ENCODE measurements at places on chromosomes 1 and 21. TPM values are rescaled to one million over a fixed set of nuclear protein-coding genes. Genes with fewer than 3 reads are reported as not detected.

ARHGEF10L gene
- total RNA-seq: 29.5 TPM

KRTAP15-1 gene
- total RNA-seq: not detected

- DNase-seq: no peak
Observed at GRCh38 chr1:207014728-207015127, 17.8 kb downstream of the C1orf116 start.

DNAI4 gene
- 4.3 TPM for total RNA-seq

TEDDM1 gene
- not detected for total RNA-seq

UBL4B gene
- total RNA-seq: not detected

DNAJC11 gene
- total RNA-seq: 66.9 TPM

DNA sequence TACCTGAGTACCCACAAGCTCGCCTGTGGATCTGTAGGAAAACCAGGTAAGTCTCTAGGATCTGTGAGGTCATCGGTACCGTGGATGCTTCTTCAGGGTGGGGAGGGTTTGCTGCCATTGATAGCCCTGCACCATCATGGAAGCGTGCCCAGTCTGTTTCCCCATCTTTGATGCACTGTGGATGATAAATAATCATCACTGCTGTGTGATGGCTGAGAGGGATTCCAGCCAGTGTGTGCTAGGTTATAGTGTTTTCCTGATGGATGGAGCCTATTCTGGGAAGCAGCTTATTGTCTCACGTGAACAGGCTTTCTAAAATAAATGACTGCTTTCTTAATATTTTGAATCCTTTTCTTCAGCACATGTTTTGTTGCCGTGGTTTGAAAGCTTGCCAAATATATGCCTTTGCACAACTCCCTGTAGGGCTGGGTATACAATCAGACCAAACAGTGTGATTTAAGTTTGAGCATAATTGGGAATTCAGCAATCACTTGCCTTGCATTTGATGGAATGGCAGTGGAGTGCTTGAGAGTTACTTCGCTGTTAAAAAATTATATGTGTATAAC is 113.8 kb downstream of the CAMTA1 start:
- DNase-seq: no peak

ZNF697 gene
- total RNA-seq: 6.6 TPM

GJA5 gene
- total RNA-seq: 2.9 TPM

DNA sequence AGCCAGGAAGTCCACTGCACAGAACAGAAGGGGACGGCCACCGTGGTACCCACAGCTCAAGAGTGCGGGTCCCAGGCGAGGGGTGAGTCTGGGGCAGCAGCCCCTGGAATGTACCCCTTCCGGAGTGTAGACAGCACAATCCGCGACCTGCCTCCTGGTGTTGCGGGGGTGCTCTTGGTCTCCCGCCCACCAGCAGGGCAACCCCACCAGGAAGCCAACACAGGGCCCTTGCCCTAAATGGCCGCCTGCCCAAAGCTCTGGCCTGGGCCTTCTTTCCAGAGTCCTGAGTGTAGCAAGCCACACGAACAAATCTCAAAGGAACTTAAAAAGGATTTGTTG is 1.1 kb upstream of the SLC19A1 start:
- no peak for DNase-seq

- peak; percentile 75 for DNase-seq
Observed at GRCh38 chr1:228274452-228275178, 66.8 kb downstream of the OBSCN start.

PRDM16 gene
- total RNA-seq: 1.3 TPM

CENPF gene
- 6.5 TPM for total RNA-seq

CLDN17 gene
- not detected for total RNA-seq

DNA sequence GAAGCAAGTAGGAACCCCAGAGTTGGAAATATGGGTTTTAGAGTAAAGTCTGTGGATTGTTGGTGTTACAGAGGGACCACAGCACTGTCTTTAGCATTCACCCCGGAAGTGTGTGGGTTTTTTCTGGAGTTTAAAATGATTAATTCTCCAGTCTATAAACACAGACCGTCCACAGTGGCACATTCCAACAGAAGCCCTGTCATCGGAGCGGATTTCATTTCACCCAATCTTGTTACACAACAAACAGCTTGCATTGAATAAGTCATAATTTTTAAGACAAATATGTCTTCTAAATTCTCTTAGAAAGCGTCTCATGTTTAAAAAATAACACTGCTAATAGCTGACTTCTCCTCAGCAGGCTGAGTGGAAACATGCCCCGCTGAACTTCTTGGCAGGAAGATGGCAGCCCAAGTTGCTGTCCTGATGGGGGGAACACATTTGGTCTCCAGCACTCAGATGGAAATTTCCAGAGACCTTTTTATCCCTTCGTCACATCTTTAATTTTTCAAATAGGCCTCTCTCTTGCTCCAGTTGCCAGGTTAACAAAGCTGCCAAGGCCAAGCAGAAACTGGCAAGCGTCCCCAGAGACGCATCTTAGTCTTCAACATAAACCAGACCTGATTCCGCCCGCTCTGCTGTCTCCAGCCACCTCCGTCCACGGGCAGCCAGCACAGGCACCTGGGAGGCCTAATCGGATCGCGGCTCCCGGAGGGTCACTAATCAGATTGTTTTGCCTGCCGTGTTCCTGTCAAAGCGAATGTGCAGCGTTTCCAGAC is 28.8 kb upstream of the SLC19A1 start:
- peak; percentile 49 for DNase-seq

RXFP4 gene
- total RNA-seq: not detected

DNA sequence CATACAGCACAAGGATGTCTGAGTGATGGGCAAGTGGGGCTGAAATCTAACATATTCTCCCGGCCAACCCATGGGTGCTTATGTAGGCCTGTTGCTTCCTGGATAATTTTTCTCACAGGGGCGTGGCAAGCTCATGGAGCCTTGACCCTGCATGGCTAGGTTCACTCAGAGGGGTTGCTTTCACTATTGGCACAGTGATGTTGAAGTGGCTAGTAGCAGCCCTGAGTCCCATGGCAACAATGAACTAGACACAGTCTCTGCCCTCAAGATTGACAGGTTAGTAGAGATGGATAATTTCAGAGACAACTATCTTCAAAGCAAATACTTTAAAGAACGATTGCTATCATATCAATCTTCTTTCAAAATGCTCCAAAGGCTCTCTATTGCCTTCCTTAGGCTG is 6.5 kb upstream of the MAB21L3 start:
- DNase-seq: no peak
